ENCODE measurements at places on chromosomes 11 and 22.

DNA sequence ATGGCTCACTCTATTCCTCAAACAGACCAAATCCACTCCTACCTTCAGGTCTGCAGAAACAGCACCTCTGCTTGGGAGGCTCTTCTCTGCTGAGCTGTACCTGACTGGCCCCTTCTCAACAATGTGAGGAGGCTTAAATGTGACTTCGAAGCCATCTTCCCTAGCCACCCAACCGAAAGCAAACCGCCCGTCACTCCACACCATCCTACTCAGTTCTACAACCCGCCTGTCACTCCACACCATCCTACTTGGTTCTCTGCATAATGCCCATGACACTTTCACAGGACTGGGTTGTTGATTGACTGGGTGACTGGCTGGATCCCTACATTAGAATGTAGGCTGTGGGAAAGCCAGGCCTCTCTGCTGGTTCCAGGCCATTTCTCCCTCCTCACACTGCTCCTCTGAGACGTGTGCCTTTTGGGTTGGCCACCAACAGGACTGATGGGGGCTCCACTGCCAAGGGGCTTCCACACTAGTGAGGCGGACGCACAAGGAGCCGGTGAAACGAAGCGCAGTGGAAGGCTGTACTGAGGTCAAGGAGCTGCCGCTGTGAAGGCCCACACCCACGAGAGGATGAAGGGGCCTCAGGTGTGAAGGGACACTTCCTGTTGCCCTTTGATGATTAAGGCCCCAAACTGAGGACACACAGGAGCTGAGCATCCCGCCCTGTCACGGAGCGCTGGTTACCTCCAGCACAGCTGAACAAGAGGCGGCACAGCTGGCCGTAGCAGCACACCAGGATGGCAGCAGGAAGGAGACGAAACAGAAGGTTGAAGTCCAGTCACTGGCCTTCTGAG is 47.5 kb upstream of the SPATA19 start:
- no peak for DNase-seq

- no peak for DNase-seq
These were observed 41.7 kb downstream of the IRAG1 start for GRCh38 chr11:10651656-10652361.

DNA sequence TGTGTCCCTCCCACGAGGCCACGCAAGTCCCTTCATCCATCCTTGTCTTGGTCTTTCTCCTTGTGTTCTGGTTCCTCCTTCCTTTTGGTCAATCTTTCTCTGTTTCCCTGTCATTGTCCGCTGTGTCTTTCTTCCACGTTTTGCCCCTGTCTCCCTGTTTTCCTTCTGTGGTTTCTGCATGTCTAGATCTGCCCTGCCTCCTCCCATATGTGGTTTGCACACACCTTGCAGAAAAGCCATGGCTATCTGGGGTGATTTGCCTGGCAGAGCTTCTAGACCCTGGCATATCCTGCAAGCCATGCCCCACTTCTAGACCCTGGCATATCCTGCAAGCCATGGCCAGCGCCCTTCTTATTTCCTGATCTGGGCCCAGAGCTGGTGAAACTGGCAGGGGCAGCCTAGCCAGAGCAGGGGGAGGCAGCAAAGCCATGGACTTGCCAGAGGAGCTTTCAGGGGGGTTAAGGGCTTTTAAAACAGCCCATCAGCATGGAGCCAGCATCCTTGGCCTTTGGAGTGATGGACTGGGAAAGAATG is 131.6 kb upstream of the NECTIN1 start:
- DNase-seq: no peak

GRCh38 chr11:66083767-66084166 is 13.7 kb downstream of the PACS1 start:
- DNase-seq: no peak

- no peak for DNase-seq
These were observed 175.1 kb downstream of the SWAP70 start for GRCh38 chr11:9838961-9839360.

DNA sequence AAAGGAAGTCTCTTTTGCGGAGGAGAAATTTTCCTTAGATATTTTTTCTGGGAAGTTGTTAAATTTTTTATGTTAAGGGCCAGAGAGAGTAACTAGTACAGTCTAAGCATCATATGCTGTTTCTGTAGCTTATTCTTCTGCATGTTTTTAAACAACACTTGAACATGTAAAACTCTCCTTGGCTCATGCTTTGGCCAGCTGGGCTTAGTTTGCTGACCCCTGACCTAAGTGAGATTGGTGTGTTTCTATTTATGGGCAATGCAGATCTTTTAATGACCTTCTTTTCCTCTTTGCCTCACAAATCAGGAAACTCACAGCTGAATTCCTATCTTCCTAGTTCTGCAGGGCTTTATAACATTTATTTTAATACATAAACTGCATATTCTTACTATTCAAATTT is 942.5 kb downstream of the OPCML start:
- DNase-seq: no peak

GRCh38 chr11:3796801-3797328 is 489 bp downstream of the NUP98 start:
- no peak for DNase-seq

GRCh38 chr11:57900320-57900719 is 123.4 kb upstream of the OR9Q1 start:
- DNase-seq: no peak

DNA sequence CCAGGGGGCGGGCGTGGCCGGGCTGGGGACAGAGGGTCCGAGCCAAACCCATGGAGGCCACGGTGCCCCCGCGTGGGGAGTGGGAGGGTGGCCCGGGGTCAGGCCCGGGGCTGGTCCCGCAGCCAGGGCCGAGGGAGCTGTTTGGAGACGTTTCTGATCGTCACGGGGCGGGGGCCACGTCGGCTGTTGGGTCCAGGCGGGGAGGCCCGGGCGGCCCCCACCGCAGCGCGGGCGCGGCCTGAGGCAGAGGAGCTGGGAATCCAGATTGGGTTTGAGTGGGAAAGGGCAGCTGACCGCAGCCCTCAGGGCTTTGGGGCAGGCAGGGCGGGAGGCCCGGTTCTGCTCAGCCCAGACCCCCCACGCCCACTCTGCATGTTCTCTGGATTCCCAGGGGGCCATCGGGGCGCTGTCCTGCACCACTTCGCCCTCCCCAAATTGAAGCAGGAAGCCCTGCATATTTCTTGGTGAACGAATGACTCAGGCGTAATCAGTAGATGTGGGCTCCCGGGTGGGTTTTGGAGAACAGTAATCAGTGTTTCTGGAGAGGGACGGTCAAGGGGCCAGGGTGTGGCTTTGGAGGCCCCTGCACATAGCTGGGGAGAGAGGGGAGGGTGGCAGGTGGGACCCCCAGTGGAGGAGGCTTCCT is 583 bp downstream of the MRPL23 start:
- no peak for DNase-seq

DNA sequence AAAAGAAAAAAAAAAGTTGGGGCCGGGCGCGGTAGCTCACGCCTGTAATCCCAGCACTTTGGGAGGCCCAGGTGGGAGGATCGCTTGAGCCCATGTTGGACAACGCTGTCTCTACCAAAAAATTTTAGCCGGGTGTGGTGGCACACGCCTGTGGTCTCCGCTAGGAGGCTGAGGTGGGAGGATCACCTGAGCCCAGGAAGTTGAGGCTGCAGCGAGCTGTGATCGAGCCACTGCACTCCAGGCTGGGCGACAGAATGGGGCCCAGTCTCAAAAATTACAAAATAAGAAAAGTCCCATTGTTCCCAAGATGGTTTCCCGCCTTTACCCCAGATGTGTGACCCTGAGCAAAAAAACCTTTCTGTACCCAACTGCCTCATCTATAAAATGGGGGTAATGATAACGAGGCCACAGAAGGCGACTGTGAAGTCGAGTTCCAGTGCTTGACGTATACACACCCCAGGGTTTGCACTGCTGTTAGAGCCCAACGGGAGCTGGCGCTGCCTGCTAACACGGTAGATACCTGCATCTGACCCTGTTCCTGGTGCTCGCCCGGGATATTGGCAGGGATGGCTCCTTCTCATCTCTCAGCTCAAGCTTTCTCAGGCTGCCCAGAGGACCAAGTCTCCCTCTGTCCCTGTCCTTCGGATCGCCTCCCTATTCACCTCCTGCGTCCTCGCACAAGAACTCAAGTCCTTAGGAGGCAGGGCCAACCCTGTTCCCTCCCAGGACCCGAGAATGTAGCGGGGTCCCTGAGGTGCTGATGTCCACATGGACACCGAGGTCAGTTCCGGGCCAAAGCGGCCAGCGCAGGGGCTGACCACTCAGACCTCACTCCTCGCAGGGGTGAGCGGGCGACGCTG is 1.1 kb upstream of the RPLP2 start:
- DNase-seq: no peak

DNA sequence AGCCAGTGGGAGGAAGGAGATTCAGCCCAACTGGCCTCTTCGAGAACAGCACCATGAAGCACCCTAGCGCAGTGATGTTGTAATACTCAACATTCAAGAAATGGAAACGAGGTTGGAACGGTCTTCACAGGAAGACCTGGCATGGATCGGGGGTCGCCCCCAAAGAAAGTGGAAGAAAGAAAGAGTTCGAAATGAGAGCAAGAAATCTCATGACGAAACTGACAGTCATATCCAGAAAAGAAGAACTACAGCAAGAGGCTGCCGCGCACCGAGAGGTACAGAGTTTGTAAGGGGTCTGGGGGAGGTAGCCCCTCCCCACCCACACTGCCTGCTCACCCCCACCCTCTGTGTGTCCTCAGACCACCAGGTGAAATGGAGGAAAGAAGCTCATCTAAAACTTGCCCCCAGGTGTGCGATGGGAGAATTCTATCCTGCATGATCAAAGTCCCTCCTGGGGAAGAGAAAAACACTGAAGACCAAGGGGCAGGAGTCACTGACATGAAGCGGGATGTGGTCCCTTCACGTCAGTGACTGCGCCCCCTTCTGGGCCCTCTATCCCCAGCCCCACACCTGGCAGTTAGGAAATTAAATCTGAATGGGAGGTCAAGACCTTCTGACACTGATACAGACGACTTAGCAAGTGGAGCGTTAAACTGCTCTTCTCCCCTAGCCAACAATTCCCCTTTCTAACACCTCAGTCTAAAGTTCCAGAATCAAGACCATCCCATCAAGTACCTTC is 52.9 kb upstream of the SPATA19 start:
- no peak for DNase-seq

DNA sequence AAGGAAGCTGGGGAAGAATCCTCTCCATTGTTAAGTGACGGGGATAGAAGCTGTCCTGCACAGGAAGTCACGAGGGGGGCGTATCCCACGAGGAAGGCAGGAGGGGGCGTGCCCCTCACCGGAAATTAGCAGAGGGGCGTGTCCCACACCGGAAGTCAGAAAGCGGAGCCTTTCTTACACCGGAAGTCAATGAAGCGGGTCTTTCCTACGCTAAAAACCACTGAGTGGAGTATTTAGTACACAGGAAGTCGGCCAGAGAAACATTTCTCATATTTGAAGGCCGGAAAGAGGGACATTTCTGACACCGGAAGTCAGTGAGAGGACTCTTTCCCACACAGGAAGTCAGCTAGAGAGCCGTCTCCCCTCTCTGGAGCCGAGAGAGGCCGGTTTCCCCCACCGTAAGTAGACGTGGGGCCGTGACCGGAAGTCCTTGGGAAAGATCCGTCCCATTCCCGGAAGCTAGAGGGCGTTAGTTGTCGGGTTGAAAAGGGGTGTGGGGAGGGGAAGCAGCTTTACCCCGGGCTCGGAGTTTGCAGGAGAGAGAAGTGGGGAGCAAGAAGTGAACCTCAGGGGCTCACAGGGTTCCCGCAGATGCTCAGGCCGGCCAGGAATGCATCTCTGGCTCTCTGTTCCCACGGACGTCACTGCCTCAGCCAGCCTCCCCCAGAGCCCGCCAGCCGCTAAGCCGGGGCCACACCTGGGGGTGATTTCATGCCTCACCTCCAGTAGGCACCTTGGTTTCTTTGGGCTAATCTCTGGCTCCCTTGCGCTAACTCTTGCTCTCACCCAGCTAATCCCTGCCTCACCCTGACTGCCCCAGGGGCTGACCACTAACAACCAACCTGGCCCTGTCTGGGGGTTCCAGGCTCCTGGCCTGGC is 15.4 kb downstream of the MIAT start:
- peak; percentile 57 for DNase-seq

DNA sequence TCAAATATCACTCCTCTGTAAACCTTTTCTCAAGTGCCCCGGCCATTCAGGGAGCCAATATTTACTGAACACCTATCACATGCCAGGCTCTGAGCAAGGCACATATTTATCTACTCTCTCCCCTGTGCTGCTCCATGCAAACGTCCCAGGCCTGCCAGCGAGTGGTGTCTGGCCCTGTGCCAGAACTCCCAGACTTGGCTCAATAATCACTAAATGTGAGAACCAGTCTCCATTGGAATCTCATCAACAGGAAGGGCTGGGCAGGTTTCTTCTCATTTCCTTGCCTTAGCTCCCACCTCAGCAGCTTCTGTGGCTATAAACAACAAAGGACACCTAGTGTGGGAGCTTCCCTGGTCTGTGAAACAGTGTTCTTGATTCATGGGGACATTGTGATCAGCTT is 21.7 kb downstream of the RASSF10 start:
- DNase-seq: no peak

DNA sequence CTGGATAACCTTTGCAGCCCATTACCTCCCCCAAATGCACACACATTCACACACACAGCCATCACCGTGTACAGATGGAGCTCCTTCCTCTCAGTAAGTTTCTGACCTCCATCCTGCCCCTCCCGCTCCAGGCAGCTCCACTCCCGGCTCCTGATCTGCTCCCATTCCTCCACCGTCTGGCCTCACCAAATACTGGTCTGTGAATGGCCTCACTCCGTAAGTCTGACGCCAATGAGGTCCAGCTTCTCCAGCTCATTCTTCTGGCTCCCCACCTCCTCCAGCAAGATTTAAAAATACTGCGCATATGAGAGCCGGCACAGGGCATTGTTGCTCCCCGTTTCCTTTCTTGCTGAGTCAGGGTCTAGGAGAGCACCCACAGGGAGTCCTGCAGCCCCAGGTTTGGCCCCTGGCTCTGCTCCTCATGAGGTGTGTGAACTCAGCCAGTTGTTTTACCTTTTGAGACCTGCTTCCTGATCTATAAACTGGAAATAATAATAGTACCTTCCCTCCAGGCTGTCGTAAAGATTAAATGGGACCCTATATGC is 14.0 kb upstream of the TUB start:
- DNase-seq: no peak

GRCh38 chr11:116037861-116038260 is 533.6 kb upstream of the CADM1 start:
- DNase-seq: no peak

DNA sequence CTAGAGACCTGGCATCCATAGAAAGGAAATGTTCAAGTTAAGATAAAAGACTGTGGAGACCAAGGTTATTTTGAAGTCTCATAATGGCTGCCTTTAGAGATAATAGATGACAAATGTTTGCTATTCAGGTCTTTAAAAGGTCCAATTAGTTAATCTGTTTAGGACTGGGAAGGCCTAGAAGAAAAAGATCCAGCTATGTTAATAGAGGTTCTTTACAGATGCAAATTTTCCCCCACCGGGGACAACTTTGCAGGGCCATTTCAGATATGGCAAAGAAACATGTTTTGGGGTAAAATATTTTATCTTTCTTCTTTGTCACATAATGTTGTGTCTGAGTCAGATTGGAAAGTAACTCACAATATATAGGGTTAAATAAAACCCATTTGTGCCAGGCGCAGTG is 3.1 kb upstream of the APOBEC3G start:
- no peak for DNase-seq

GRCh38 chr22:28547132-28547842 is 132.4 kb downstream of the TTC28 start:
- no peak for DNase-seq

All from activated naive CD4-positive, alpha-beta T cell (primary cell).